SIG-M5 (cell line): ENCODE measurements at places on chromosomes 13 and 19.

GRCh38 chr19:3565139-3565538 lies 7.6 kb upstream of the HMG20B start:
- DNase-seq, result no peak

GRCh38 chr13:79196366-79196765 lies 209.7 kb downstream of the RBM26 start:
- DNase-seq, result no peak

- no peak for DNase-seq
Observed at GRCh38 chr13:37014609-37015008, 14.0 kb downstream of the EXOSC8 start.

DNA sequence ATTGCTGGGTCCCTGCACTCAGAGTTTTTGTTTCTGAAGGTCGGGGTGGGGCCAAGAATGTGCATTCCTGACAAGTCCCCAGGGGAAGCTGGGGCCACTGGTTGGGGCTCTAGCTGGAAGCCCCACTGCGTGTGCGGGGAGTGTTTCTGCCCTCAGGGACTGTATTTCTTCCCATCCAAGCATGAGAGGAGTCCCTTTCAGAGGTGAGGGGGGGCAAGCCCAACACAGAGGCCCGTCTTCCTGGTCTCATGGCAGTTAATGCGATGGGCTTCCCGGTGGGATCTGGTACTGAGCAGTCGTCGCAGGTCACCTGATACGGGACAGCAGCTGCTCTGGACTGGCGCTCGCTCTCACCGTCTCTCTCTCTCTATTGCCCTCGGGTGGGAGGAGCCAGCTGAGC lies 50.4 kb downstream of the GPR12 start:
- DNase-seq, result no peak

GRCh38 chr19:53909471-53910169 lies 542 bp downstream of the CACNG7 start:
- no peak for DNase-seq

DNA sequence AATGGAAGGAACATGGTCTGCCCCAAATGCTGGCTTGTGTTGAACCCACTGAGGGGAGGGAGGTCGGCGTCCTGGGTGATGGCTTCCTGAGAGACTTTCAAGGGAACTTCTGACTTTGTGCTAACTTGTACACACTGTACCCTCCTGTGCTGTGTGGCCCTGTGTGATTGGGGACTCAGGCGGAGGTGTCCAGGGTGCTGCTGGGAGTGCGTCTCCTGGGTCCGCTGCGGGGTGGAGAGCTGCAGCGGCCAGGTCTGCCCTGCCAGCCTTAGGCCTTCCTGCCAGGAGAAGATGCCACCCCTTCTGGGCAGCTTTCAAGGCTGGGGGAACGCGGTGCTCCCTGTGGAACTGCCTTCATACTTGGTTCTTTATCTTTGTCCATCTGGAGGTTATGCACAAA lies 170.1 kb downstream of the URI1 start:
- DNase-seq, result no peak

DNA sequence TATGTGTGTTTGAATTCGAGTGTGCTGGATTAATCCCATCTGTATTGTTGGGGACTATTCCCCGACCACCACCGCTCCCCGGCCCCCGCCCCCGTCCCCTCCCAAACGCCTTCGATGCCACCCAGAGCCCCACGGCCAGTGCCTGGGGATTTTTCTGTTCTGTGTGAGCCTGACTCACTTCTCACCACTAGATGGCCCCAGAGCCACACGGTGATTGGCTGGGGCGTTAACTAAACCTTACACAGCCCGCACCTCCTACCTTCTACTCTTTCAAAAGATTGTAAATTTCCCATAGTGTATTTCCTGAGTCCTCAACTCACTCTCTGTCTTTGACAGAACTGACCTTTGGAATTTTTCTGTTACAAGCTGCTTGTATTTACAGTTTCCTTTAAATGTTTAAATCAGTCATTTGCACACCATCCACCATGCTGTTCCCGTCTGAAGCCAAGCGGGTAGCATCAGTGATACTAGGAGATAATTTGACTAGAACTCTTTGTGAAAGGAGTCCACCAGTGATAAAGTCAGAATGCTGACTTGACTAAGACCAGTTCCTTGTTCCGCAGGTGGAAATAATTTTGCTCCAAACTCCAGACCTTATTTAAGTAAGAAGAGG lies 61.4 kb downstream of the RFX2 start:
- no peak for DNase-seq
